ENCODE measurements at places on chromosomes 2 and 18. TPM values are rescaled to one million over a fixed set of nuclear protein-coding genes. Genes with fewer than 3 reads are reported as not detected.
A peak's percentile ranks its signal among the peaks of the same experiment; 100 is the strongest.

DNAJC5G gene
- not detected for total RNA-seq

IL36A gene
- not detected for total RNA-seq

L3MBTL4 gene
- 4.6 TPM for total RNA-seq

DPP10 gene
- total RNA-seq = 8.8 TPM

CYP1B1 gene
- total RNA-seq = 176 TPM

PXDN gene
- 150 TPM for total RNA-seq

SCYGR6 gene
- not detected for total RNA-seq

LAMA3 gene
- 9.4 TPM for total RNA-seq

NTSR2 gene
- not detected for total RNA-seq

FECH gene
- 43.1 TPM for total RNA-seq

GRCh38 chr2:151786077-151786476, 42.1 kb downstream of the ARL5A start:
- no peak for DNase-seq

GRCh38 chr2:204544961-204545860, at the start of gene PARD3B:
Gene PARD3B, plus strand, starts transcription at chr2:204545475. Its CDS starts 525 bp downstream, at chr2:204546000.
- peak; percentile 79 for DNase-seq

GRCh38 chr18:77013811-77014521, 118.6 kb downstream of the MBP start:
- DNase-seq = no peak

GRCh38 chr2:97911922-97912575, 83.7 kb downstream of the TMEM131 start:
- DNase-seq = no peak

GRCh38 chr18:62939433-62939832, 224.1 kb downstream of the PHLPP1 start:
- no peak for DNase-seq

DNA sequence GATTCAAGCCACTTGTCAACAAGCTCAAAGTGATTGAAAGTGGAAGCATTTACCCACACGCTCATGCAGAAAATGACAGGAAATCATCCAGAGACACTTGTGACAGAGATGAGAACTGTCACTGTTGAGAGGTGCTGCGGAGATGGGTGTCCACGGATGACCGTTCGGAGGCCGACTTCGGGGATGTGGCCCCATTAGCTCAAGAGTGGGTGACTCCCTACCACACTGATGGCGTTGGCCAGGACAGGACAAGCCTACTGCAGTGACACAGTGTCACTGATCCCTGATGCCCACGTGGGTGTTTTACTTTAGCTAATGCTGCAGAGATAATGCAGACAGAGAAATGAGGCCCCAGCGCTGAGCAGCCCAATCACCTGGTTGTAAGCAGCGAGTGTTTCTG, 81.5 kb upstream of the YWHAQ start:
- DNase-seq = no peak

DNA sequence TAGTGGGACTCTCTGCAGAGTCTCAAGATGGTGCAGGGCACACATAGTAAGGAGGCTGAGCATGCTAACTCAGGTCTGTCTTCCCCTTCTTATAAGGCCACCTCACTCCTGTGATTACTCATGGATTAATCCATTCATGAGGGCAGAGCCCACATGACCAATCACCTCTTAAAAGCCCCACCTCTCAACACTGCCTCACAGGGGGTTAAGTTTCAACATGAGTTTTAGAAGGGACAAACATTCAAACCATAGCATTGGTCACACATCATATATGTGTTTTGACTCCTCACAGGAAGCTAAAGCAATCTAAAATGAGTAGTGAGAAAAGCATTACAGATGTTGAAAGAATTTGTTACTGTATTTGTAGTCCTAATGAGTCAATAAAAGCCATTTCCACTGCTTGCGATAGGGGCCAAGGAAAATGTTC, 57.5 kb downstream of the DTNA start:
- no peak for DNase-seq

DNA sequence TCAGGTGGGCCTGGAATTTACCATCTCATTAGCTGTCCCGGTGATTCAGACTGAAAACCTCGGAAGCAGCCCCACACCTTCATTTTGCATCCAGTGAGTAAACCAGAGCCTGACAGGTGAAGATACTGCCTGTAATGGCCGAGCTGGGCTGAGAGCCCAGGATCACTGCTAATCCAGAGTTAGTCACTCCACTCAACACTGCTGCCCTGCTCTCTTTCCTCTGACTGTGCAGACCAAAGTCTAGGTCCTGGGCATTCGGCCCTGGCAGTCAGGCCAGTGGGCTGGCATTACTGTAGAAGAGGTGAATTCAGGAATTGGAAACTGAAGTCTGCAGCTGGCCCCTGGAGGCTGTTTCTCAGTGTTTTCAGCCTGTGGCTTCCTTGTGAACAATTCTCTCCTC, 44.3 kb downstream of the TMEM17 start:
- DNase-seq = no peak

DNA sequence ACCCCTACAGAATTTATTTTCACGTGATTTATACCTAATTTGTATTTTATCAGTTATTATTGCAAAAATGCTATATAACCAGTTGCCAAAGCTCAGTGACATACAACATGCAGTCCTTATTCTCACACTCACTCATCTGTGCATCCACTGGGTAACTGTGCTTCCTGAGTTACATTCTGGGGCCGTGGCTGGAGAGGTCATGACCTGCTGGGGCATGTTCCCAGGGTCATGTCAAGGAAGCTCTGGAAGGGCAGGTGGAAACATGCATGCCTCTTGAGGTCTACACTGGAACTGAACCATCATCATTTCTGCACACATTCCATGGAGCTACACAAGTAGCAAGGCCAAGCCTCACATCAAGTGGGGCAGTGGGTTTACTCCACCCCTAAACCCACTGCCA, 715.5 kb downstream of the CNTNAP5 start:
- no peak for DNase-seq

DNA sequence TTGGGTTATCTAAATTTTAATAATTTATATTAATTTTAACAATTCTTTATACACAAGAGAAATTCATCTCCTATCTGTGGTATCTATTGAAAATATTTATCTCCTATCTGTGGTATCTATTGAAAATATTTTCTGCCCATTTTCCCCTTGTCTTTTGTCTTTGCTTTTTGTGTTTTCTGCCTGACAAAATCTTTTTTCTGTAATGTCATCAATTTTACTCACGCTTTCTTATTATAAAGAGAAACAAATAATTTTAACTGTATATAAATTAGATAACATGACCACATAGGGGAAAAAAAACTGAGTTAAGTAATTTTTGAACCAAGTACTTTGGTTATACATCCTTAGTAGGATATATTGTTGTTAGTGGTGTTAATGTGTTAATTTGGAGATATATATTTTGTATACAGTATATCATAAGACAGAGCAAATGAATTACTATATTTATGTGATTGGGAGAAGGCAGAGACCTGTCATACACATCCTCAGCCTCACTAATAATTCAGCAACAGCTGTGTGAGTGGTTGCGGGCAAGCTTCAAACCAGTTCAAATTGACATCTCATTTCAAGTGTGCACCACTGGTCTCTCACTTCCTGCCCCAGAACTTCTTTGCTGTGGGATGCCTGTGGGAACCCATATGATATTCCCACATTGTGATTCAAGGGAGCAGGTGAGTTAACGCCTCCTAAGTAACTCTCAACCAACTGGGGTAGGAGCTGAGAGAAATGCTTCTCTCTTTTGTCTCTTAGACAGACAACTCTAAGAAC, 292.4 kb downstream of the SP3 start:
- no peak for DNase-seq

GRCh38 chr2:212136216-212136795, 402.3 kb downstream of the ERBB4 start:
- no peak for DNase-seq

DNA sequence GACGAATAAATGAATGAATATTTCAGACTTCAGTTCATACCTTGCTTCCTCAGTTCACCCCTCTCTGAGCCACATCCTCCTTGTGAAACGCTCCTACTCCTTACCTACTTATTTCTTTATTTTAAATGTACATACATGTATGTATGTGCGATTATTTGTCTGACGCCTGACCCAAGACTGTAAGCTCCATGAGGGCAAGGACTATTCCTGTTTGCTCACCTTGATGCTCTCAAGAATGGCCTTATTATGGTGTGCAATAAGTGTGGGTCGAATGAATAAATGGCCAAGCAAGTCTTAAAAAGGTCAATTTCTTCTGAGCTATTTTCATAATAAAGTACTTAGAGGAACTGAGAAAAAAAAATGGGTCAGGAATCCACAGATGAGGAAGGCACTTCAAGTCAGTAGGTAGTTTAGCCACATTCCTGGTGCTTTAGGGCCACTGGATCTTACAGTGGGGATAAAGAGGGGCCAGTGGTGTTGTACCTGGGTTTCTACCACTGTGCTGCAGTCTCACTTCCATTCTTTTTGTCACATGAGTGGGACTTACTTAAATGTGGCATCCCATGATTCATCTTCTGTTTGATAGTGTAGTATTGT, 74.7 kb downstream of the SDC1 start:
- DNase-seq = no peak

DNA sequence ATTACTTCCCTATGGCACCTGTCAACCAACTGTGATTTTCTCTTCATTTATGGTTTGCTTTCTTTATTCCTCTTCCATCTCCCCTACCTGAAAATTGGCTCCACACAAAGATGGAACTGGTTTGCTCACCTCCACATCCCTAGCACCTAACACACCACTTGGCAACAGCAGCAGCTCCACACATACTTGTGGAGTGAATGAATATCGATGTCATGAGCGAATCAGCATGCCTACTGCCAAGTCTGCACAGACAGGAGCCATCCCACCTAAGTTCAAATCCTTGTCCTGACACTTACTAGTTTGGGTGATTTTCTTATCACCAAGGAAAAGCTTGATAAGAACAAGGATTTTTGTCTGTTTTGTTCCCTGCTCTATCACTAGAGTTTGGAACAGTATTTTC, 191.4 kb upstream of the TMEM200C start:
- no peak for DNase-seq

GRCh38 chr2:112686348-112687217, 34.2 kb upstream of the NT5DC4 start:
- DNase-seq = no peak

DNA sequence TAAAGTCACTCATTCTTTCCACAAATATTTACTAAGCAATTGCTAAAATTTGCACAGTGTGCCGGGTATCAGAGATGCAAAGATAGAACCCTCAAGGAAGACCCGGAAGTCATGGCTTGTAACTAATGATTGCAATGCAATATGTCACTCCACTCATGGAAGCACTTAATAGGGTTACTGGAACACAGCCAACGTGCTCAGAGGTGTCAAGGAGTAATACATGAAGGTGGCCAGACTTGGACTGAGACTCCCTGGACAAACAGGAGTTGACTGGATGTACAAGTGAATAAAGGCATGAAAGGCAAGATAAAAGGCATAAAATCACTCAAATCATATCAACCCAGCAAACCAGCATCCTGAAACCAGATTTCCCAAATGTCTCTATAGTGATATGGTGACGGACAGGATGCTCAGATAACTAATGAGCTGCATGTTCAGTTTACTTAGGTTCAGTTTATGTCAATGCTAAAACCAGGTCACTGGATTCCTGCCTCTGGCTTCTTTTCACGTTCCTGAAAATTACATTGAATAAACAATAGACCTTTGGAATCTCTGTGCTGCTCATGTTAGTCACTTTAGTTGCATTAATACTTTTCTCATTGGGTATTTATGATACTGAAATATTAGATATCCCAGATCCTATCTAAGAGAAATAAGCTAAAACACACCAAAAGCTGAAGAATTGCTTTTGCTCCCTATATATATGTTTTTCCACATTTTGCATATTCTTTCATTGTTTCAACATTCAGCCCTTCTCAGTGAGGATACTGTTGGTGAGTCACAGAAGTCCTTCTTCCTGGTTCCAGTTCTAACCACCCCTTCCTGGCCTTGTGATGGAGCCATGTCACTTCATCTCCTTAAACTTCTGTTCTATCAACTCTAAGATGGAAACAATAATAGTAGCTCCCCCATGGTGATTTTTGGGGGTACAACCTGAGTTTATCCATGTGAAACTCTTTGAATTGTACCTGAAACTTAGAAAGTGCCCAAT, 688.9 kb upstream of the ID2 start:
- DNase-seq = no peak

GRCh38 chr2:121247971-121248370, 37.0 kb downstream of the TFCP2L1 start:
- no peak for DNase-seq

GRCh38 chr2:188316342-188316741, 24.7 kb downstream of the GULP1 start:
- no peak for DNase-seq

- no peak for DNase-seq
Observed at GRCh38 chr18:45291621-45292615, 323.4 kb upstream of the SLC14A2 start.

DNA sequence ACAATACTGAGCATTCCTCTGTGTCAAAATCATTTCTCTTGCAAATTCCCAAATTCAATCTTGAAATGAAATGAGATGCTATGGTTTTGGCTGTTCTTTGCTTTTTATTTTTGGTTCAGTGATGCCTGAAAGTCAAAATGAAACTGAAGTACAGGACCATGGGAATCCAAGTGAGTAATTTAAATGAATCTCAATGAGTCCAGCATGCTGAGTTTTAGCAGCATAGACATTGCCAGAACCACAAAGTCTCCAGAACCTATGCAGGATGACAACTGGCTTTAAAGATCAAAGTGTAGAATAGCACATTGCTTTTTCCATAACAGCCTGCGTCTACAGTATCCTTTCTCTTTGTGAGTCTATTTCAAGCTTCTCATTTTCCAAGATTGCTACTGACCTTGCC, 1050.7 kb upstream of the PIK3C3 start:
- DNase-seq = no peak

DNA sequence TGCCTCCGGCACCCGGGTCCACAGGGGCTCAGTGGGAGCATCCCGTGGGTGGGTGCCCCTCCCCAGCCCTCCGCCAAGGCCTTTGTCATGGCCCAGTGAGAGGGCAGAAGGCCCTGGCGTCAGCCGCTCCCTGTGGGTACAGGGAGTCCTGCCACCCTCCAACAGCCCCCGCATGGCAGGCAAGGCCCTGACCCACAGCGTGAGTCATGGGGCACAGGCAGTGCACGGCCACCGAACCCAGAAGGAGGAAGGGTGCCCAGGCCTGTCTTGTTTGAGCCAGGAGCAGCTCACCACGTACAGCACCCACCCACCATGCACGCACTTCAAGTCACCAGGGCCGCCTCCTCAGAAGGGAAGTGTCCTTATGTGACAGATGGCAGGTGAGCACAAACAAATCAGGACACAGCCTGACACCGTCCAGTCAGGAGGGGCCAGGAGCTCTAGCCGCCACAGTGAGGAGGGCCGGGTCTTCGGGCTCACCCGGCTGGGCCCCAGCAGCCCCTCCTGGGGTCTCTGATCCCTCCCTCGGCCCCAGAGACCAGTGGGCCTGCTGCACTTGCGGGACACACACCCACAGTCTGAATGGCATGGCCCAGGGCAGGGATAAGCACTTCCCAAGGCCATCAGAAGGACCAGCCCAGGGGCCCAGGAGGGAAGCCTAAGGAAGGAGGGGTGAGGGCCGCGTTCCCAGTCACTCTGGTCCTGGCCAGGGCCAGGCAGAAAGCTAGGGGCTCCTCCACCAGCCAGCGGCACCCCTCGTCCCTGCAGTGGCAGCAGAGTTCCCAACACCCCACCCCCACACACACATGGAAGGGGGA, 25.8 kb downstream of the BIN1 start:
- DNase-seq = no peak

All from type B pancreatic cell (in vitro differentiated cells).